ENCODE measurements at places on chromosomes 2 and 18.

DNA sequence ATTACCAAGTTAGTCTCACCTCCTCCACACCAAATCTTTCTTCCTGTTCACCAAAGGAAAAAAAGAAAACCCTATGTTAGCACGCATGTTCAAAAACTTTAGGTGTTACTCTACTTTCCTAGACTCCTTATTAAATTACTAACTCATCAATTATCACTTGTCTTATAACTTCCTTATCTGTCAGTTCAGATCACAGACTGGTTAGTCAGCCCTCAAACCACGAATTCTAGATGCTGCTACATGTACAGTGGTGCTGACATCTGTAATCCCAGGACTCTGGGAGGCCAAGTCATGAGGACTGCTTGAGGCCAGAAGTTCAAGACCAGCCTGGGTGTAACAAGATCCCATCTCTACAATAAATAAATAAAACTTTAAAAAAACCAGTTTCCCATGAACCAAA, 3.5 kb downstream of the YWHAQ start:
- H3K27me3 ChIP-seq = no peaks in the 10 kb centered on the region
- DNase-seq = no peak
- no peak overlapping the region for H3K27ac ChIP-seq
- peaks cover 7% of the 10 kb centered on the region for H3K4me1 ChIP-seq
- no peak overlapping the region for H3K4me3 ChIP-seq

- H3K4me1 ChIP-seq = peaks cover 13% of the 10 kb centered on the region
- no peaks in the 10 kb centered on the region for H3K36me3 ChIP-seq
- DNase-seq = peak; percentile 18
- peaks cover 3% of the 10 kb centered on the region for H3K27me3 ChIP-seq
- H3K27ac ChIP-seq = peak overlapping the region; percentile 23
Measured at GRCh38 chr18:36296650-36297416, 680 bp upstream of the FHOD3 start.

GRCh38 chr2:95158891-95159619, 593 bp downstream of the ZNF514 start:
- H3K27ac ChIP-seq = no peak overlapping the region
- H3K4me3 ChIP-seq = peak overlapping the region; percentile 90
- peaks cover 18% of the 10 kb centered on the region for H3K36me3 ChIP-seq
- H3K4me1 ChIP-seq = peaks cover 5% of the 10 kb centered on the region
- peak; percentile 1 for DNase-seq

DNA sequence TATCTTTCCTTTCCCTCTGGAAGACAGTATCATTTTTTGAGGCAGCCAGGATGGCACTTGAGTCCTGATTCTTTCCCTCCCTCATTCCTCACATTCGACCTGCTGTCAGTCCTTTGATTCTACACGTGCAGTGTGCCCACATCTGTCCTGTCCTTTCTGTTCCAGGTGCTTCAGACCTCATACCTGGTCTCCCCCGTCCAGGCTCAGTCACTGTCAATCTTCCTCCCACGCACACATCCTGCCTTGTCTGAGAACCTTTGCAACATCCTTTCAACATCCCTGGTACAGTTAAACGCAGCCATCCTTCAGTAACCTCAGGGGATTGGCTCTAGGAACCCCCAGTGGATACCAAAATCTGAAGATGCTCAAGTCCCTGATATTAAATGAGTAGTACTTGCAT, 10.1 kb downstream of the BCL2 start:
- H3K4me1 ChIP-seq = no peaks in the 10 kb centered on the region
- no peak overlapping the region for H3K4me3 ChIP-seq
- no peak for DNase-seq
- no peaks in the 10 kb centered on the region for H3K27me3 ChIP-seq
- no peak overlapping the region for H3K27ac ChIP-seq

GRCh38 chr2:34401186-34401585, 802.1 kb upstream of the FAM98A start:
- no peak for DNase-seq
- H3K4me3 ChIP-seq = no peak overlapping the region
- H3K27me3 ChIP-seq = no peaks in the 10 kb centered on the region
- H3K36me3 ChIP-seq = no peaks in the 10 kb centered on the region

DNA sequence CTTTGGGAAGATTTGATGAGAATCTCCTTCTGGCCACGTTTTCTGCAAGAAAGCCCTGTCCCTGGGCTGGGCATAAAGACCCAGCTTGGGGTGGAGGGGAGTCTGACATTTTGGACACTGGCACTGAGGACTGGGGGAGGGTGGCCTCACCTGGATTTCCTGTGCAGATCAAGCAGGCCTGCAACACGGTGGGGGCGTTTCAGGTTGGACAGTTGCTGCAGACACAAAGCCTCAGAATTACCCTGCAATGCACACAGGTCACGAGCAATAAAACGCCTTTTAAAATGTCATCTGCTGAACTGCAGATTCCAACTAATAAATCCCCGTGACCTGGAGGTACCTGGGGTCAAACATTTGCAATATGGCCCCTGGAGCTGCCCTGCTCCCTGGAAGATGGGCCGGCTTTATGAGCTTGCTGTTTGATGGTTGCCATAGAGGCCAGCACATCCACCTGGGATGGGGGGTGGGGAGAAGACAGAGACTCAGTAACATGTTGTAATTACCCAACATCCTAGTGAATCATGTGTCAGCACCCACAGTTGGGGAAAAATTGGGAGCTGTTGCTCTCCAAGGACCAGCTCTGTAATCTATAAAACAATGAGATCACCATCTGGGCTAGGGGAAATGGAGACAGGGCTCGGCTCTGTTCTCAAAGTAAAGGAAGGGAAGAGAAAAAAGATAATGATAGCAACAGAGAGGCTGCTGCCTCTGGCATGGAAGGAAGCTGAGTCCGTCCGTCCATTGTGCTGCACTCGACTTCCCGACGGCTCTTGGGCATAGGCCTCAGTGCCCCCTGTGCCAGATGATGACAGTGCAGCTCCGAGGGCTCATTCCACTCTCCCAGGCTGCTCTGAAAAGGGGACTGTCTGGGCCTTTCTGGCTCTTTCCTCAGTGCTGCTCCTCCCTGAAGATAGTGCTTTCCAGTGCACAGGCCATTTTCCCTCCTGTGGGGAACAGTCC, 340.3 kb downstream of the CYRIA start:
- H3K27me3 ChIP-seq = no peaks in the 10 kb centered on the region
- peaks cover 35% of the 10 kb centered on the region for H3K4me1 ChIP-seq
- DNase-seq = no peak
- H3K36me3 ChIP-seq = no peaks in the 10 kb centered on the region

GRCh38 chr18:76410660-76411417, 84.2 kb downstream of the ZNF516 start:
- H3K27ac ChIP-seq = no peak overlapping the region
- no peaks in the 10 kb centered on the region for H3K27me3 ChIP-seq
- no peak overlapping the region for H3K4me3 ChIP-seq

GRCh38 chr2:237257471-237257951, 156.5 kb downstream of the COL6A3 start:
- no peaks in the 10 kb centered on the region for H3K36me3 ChIP-seq
- H3K4me1 ChIP-seq = peaks cover 6% of the 10 kb centered on the region
- H3K27ac ChIP-seq = peak overlapping the region; percentile 42
- H3K4me3 ChIP-seq = no peak overlapping the region

GRCh38 chr2:219702796-219703545, 75.5 kb downstream of the SLC4A3 start:
- H3K27ac ChIP-seq = no peak overlapping the region
- no peaks in the 10 kb centered on the region for H3K36me3 ChIP-seq
- DNase-seq = no peak

- H3K36me3 ChIP-seq = no peaks in the 10 kb centered on the region
- H3K27ac ChIP-seq = no peak overlapping the region
- H3K4me3 ChIP-seq = no peak overlapping the region
- H3K27me3 ChIP-seq = no peaks in the 10 kb centered on the region
- H3K4me1 ChIP-seq = peaks cover 4% of the 10 kb centered on the region
Measured at GRCh38 chr2:150639383-150639782, 151.9 kb upstream of the RND3 start.

DNA sequence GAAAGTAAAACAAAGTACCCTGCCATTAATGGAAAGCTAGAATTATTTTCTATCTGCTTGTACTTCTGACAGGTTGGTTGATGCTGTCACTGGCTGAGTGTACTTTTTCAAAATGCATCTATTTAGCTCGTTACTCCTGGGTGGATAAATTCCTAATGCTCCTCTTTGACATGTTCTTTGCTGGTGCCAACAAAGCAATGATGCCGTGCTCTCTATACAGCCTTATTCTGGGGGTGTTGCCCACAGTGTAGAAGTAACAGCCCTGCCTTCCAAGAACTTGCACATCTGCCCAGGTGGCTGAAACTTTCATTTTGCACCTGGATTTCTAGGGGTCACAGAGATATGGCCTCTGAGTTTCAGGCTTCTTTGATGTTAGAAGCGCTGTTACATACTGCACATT, 132.4 kb downstream of the SLC4A3 start:
- DNase-seq = no peak
- no peaks in the 10 kb centered on the region for H3K36me3 ChIP-seq
- no peaks in the 10 kb centered on the region for H3K27me3 ChIP-seq
- no peak overlapping the region for H3K4me3 ChIP-seq

DNA sequence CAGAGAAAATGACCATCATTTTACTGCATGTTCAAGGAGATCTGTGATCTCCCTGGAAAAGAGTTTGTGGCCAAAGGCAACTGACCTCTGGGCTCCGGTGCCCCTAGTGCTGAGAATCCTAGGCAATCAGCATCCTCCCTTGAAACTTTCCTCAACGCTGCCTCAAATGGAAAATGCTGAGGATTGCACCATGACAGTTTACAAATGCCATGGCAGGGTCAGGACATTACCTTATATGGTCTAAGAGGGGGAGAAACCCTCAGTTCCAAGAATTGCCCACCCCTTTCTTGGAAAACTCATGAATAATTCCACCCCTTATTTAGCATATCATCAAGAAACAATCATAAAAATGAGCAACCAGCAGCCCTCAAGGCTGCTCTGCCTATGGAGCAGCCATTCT, 48.3 kb downstream of the ALPK2 start:
- H3K27ac ChIP-seq = no peak overlapping the region
- H3K36me3 ChIP-seq = no peaks in the 10 kb centered on the region
- peak; percentile 58 for DNase-seq
- no peak overlapping the region for H3K4me3 ChIP-seq
- H3K27me3 ChIP-seq = no peaks in the 10 kb centered on the region

GRCh38 chr18:46793565-46793964, 36.7 kb upstream of the ST8SIA5 start:
- no peaks in the 10 kb centered on the region for H3K27me3 ChIP-seq
- no peak for DNase-seq
- H3K27ac ChIP-seq = no peak overlapping the region
- H3K36me3 ChIP-seq = no peaks in the 10 kb centered on the region
- H3K4me1 ChIP-seq = no peaks in the 10 kb centered on the region
- no peak overlapping the region for H3K4me3 ChIP-seq

DNA sequence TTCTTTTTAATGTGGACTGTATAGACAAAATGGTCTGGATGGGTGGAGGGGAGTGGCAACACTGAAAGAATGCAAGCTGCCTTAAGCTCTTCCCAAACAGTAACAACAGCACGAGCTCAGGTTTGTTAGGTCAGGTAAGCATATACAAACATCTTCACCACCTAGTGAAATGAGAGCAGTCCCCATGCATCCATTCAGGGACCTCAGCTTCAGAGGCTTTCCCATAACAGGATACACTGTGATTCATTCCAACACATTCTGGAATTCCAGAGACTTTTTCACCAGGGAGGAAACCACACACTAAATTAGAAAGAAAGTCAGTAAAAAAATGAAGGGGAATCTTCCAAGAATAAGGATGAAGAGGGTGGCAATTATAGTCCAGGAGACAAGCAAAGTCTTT, 50.4 kb upstream of the BZW1 start:
- peaks cover 10% of the 10 kb centered on the region for H3K4me1 ChIP-seq
- no peaks in the 10 kb centered on the region for H3K36me3 ChIP-seq
- no peaks in the 10 kb centered on the region for H3K27me3 ChIP-seq
- H3K27ac ChIP-seq = no peak overlapping the region
- no peak for DNase-seq

GRCh38 chr2:37782155-37782673, 110.8 kb upstream of the CDC42EP3 start:
- peaks cover 8% of the 10 kb centered on the region for H3K4me1 ChIP-seq
- H3K27ac ChIP-seq = no peak overlapping the region
- H3K27me3 ChIP-seq = no peaks in the 10 kb centered on the region
- no peaks in the 10 kb centered on the region for H3K36me3 ChIP-seq
